Stimulated activated CD8-positive, alpha-beta memory T cell treated with anti-CD3 and anti-CD28 coated beads, Interleukin-4, amount 100 ng/mL, for 24 hours (primary cell): ENCODE measurements at places on chromosomes 12 and 14.

DNA sequence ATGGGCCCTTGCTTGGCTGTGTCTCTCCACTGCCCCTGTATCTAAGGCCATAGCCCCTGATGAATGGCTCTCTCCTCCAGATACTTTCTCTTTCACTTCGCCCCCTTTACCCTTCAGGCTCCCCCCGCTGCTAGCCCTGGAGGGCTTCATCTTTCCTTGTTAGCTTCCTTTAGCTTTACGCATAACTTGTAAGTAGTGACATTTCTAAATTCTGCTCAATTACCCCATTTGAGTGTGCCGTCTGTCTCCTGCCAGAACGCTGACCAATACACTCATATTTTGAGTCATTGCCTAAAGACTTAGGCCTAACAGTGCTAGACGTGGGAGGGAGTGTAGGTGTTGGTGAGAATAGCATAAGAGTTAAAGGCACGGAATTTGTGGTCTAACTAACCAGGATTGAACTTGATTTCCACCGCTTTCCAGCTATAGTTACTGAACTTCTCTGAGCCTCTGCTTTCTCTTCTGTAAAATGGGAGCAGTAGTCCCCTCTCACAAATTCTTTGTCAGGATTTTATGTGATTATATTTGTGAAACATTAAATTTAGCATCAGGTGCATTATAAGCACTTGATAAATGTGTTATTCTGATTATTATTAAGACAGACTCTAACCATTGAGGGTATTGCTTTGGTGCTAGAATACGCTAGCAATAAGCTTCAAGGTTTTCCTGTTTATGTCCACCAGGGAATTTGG lies 129.3 kb downstream of the ZFP36L1 start:
- peak; percentile 31 for DNase-seq

DNA sequence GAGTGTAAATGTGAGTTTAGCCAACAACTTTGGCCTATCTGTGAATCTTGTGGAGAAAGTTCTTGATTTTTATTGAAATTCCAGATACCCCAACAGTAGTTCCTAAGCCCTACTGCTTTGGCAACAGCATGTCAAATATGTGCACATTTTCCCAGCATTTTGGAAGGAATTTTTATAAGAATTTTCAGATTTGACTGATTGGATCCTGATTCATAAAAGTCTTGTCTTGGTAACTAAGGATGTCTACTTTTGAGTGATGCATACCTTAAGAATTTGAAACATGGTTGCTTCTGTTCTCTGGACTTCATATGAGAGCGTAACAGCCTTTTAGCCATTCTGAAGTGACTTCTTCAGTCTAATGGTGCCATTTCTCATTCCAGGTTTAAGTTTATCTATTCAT lies 106.7 kb downstream of the ANO4 start:
- DNase-seq, result no peak

DNA sequence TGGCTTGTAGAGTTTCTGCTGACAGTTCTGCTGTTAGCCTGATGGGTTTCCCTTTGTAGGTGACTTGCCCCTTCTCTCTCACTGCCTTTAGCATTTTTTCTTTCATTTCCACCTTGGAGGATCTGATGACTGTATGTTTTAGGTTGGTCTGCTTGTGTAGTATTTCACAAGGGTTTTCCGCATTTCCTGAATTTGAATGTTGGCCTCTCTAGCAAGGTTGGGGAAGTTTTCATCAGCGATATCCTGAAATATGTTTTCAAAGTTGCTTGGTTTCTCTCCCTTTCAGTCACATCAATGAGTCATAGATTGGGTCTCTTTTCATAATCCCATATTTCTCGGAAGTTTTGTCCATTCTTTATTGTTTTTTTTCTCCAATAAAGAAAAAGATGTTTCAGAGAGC lies 11.4 kb downstream of the NOPCHAP1 start:
- no peak for DNase-seq

GRCh38 chr12:51922762-51923505 lies 15.6 kb downstream of the ACVRL1 start:
- DNase-seq, result no peak

DNA sequence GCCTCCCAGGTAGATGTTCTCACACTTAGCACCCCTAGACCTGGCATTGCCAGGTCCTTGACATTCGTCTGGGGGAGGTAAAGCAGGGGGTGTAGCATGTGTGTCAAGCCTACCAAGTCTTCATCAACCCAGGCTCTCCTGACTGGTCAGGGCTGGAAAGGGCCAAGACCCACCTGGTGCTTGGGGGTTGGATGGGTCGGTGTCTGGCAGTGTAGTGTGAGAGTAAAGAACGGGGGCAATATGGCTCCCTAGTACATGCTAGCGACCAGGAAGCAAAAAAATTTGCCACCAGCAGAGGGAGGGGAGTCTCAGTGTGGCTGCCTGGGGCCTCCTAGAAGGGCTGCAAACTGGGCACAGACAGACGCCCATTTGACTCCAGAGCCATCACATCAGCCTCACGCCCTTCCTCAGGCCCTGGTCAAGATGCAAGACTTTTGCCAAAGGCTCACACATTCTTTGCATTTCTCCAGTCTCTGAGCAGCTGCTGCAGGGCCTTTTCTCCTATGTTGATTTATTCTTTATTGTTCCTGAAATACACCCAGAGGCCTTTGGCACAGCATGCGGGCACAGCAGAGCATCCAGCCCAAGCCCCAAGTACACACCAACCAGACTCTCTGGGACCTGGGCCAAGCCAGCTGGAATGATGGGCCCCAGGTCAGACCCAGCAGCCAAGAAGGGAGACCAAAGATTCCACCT lies 38.3 kb upstream of the PNMA1 start:
- DNase-seq, result no peak

DNA sequence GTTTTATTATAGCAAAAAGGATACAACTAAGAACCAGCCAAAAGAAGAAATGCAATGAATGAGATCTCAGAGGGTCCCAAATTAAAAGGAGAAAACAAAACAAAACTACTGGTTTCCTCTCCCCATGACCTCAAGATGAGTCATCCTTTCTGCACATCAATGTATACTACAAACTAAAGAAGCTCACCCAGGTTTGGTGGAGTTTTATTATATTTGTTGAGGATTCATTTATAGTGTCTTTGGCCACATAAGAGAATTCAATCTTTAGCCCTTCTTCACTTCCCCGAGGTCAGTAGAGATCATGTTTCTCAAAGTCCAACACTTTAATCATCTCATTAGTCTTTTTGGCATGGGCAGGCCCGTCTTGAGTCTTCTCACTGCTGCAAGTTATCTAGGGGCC lies 210.6 kb downstream of the SLC6A15 start:
- no peak for DNase-seq
